Thoracic aorta (tissue), 2 donors: ENCODE measurements at places on chromosomes 7 and 10. TPM values are rescaled to one million over a fixed set of nuclear protein-coding genes. Genes with fewer than 3 reads are reported as not detected.
A peak's percentile ranks its signal among the peaks of the same experiment; 100 is the strongest.

The OR13A1 gene
- total RNA-seq: not detected

The EGR2 gene
- total RNA-seq: 3.3 TPM

The RHOBTB1 gene
- total RNA-seq: 16.7 TPM

GRCh38 chr10:24920907-24921881 lies 31.2 kb downstream of the PRTFDC1 start:
- peak; percentile 46 for DNase-seq

DNA sequence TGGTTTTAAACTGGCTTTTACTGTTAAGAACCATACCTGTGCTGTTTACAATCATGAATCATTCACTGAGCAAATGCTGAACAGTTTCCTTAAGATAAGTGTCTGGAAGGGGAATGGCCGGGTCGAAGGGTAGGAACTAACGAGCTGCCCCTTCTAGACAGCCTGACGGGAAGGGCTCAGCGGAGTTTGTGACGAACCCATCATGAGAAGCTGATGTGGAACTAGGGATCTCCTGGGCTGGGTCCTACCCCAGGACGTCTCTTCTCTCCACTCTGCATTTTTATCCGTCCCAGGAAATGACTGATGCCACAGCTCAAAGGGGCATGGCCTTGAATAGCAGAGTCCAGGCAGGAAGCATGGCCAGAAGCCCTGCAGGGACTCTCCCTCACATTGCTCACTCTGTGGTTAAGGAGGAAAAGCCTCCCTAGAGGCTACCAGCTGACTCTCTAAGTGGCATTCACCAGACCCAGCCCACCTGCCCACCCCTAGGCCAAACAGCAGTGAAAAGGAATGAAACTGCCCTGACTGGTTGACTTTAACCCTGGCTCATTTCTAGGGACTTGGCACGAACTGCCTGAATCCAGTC lies 112.0 kb downstream of the PFKFB3 start:
- no peak for DNase-seq

DNA sequence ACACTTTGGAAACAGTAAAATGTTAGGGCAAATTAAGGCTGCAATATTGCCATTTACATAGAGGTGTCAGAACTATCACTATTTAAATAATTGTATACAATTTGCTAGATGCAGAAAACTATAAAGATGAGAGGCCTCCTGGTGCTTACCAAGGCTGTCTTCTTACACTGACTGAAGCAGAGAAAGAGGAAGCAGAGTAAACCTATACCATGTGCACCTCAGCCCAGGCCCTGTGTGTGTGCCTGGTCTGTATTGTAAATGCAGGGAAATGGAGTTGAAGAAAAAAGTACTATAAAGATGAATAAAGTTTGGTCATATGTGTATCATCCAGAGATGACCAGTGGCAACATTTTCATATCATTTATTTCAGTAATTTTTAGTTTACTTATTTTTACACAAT lies 29.2 kb downstream of the ELMO1 start:
- no peak for DNase-seq
